ENCODE measurements at places on chromosomes 13 and 19.

DNA sequence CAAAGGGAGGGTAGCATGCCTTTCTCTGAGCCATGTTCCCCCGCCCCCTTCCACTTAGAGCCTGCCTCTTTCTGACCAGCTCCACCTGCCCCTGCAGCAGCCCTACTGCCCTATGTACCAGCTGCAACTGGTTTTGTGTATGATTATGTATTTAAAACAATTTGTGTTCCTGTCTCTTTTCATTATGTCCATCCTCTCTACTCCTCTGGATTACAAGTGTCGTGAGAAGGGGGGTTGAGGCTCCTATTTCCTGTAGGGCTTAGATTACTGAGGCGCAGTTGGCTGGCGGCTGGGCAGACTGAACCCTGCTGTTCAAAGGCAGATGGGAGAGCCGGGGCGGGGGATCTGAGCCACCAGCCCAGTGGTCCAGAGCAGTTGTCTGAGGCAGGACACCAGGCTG is 213.3 kb downstream of the KCNRG start:
- no peak for DNase-seq

DNA sequence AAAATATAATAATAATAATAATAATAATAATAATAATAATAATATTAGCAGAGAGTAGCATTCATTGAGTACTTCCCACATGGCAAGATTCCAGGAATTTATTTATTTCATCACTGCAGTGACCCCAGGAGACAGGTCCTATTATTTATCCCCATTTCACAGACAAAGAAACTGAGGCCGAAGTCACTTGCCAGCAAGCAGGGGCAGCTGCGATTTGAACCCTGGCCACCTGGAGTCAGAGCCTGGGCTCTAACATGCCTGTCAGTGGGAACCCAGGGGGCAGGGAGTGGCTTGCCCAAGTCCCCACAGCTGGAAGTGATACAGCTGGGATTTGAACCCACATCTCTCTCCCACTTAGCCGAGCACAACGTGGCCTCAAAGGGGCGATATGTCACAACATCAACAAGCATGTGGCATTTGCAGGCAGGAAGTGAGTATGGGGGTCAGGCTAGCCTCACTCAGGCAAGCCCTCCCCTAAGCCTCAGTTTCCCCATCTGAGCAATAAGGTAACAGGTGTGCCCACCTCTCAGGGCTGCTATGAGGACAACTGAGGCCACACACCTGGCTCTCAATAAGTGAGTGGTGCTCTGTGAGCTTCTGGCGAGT is 2.9 kb downstream of the SHFL start:
- no peak for DNase-seq

DNA sequence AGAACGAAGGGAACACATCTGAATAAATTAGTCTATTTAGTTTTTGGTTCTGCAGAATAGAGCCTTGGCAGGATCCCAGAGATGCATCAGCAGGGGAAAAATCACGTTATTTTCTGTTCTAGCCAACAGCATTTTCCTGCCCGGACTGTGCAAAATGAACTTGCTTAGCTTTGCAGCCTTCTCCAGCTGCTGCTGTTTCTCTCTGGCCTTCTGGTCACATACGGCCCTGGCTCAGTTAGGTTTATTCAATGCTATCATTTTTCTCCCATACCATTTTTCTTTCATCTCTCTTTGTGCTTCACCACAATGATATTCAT is 110.4 kb upstream of the KL start:
- DNase-seq: no peak

- DNase-seq: peak; percentile 25
Measured at GRCh38 chr13:59111751-59112171, 1052.0 kb downstream of the DIAPH3 start.

DNA sequence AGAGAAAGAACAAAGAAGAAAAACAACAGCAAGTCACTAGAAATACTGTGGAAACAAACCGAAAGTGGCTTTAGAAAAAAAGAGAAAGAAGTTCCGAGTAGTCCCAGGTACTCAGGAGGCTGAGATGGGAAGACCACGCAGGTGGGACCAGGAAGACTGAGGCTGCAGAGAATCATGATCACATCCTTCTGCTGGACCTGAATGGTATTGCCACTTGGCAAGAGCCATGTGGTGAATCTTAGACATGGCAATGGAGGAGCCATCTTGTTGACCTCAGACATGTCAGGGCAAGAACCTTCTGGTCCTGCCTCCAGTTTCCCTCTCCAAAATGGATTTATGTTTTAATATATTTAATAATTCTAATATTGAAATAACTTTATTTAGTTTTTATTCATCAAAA is 37.4 kb upstream of the ZNF724 start:
- DNase-seq: no peak

DNA sequence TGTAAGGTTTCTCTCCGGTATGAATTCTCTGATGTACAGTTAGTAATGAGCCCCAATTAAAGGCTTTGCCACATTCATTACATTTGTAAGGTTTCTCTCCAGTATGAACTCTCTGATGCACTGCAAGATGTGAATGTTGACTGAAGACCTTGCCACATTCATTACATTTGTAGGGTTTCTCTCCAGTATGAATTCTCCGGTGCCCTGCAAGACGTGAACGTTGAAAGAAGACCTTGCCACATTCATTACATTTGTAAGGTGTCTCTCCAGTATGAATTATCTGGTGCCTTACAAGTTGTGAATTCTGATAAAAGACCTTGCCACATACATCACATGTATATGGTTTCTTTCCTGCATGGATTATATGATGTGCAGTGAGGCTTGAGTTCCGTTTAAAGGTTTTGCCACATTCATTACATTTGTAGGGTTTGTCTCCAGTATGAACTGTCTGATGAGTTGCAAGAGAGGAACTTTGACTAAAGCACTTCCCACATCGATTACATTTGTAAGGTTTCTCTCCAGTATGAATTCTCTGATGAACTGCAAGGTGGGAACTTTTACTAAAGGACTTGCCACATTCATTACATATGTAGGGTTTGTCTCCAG is 17.7 kb upstream of the ZNF432 start:
- DNase-seq: no peak

DNA sequence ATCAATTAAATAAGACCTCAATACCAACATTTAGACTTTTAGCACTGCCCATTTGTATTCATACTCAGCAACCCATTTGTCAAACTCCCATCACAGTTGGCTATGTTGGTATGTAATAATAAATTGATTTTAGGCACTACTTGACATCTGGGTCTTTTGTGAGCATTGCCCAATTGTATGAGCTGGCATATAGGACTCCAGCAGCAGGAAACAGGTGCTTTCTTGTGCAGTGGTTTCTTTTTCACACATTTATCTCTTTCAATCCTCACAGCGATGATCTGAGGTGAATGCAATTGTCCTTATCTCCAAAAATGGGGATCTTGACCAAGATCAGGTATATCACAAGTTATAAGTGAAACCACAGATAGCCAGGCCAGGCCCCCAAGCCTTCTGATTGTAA is 96.9 kb upstream of the OXGR1 start:
- DNase-seq: no peak

DNA sequence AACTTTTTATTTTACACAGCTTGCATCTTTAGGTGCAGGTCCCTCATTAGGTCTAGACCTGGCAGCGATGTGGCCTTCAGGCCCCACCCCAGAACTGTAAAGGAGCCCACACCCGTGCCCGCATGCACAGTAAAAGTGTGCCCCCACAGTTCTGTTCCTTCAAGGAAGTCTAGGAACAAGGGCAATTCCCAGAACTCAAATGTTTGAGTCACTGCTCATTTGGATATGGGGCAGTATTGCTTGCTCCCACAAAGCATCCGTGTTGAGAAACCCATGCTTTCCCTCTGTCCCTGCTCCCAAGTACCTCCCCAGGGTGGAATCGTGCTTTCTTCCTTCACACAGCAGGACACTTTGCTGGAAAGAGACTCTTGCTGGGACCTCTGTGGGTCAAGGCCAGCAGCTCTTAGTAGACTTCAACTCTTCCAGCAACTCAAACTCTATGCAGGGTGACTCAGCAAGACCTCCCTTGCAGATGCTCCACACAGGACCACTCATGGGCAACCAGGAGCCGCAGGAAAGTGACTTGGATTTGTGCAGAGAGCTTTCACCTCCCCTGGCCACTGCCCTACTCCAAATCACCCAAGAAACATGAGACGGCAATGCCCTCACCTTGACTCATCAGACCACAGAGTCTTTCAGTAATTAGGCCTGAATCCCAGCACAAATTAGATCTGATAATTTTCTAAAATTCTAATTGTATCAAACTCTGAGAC is 12.3 kb downstream of the SLC7A1 start:
- DNase-seq: peak; percentile 37

DNA sequence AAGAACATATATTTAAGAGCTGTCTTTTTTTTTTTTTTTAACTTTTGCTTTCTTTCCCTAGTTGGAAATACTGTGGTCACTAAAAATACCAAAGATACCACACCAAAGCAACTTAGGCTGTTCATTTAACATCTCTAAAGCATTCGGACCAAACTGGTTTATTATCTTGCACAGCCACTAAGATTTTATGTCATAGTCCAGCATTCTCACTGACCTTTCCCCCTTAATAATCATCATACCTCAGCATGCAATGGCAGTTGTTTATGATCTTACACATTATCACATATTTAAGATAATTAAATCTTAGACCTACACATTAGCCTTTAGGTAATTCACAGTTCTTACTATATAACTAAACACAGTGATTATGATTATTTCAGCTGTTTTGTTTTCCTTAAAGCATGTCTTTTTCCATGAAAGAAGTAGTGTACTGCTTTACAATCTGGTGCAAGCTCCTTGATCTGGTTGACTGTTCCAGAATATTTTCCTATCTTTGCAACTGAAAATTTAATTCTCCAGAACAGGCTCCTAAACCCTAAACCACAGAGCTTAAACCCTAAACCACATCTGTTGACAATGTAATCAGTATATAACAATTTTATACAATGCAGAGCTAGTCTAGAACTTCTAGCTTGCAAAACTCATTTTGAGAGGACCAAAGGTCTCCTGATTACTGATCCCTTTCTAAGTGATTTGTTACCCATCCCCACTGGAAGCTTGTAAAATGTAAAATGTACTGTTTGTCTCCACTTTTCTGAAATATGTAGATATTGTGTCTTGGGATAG is 74.2 kb downstream of the CDK8 start:
- no peak for DNase-seq

DNA sequence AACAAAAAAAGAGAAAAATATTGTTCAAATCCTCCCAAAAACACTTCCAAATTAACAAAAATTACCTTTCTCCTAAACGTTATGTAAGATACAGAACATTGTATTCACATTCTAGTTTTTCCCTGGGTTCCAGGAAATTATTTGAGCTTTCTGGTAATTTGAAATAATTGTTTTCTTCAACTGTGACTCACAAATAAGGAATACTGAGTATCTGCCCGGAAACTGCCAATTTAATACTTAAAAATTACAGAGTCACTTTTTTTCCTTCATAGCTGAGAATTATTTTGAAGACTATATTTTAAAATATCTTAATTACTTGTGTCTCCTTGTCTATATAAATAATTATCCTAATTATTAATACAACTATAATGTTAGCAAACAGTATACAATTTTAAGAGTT is 709.0 kb upstream of the ARGLU1 start:
- DNase-seq: no peak

- DNase-seq: no peak
Measured at GRCh38 chr13:36341718-36342117, 4.5 kb downstream of the SPART start.

DNA sequence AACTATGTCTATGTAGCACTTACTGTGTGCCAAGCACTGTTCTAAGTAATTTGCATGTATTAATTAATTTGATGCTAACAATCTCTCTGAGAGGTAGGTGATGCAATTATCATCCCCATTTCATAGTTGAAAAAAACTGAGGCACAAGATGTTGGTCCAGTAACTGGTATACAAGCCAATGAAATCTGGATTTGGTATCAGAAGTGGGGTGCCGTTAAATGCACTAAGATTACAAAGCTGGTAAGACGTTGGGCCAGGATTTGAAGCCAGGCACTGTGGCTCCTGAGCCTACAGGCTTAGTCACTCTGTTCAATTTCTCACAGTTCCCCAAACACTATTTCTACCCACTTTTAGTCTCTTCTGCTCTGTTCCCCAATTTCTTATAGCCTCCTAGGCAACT is 70.4 kb upstream of the CACNA1A start:
- DNase-seq: no peak

All from BJ (cell line).